ENCODE measurements at places on chromosomes 5 and 9. TPM values are rescaled to one million over a fixed set of nuclear protein-coding genes. Genes with fewer than 3 reads are reported as not detected.

Gene SPINK13
- not detected for total RNA-seq

Gene CENPH
- total RNA-seq, result 3.5 TPM

Gene ADGRD2
- total RNA-seq, result not detected

Gene ZNF354C
- total RNA-seq, result 4.9 TPM

Gene LHX6
- total RNA-seq, result 1.9 TPM

Gene CCDC69
- total RNA-seq, result 3.4 TPM

Gene BARHL1
- total RNA-seq, result not detected

Gene PDGFRB
- 5.0 TPM for total RNA-seq

Gene CTSV
- 0.25 TPM for total RNA-seq

Gene GPX3
- 8.6 TPM for total RNA-seq

Gene PPP1R26
- total RNA-seq, result 11.3 TPM

Gene PFN3
- not detected for total RNA-seq

Gene SURF6
- total RNA-seq, result 7.3 TPM

Gene CFAP90
- total RNA-seq, result not detected

Gene ENC1
- 44.5 TPM for total RNA-seq

Gene ZNF883
- total RNA-seq, result 0.38 TPM

Gene QRFP
- not detected for total RNA-seq

Gene SLC31A2
- 10.1 TPM for total RNA-seq

Measured in dermis microvascular lymphatic vessel endothelial cell (primary cell).